ENCODE measurements at places on chromosomes 16 and 17.

GRCh38 chr16:425082-425718 is at the start of gene RAB11FIP3:
Gene RAB11FIP3, plus strand, starts transcription at chr16:425649. Its CDS starts 358 bp downstream, at chr16:426007.
- DNase-seq: peak; percentile 33

DNA sequence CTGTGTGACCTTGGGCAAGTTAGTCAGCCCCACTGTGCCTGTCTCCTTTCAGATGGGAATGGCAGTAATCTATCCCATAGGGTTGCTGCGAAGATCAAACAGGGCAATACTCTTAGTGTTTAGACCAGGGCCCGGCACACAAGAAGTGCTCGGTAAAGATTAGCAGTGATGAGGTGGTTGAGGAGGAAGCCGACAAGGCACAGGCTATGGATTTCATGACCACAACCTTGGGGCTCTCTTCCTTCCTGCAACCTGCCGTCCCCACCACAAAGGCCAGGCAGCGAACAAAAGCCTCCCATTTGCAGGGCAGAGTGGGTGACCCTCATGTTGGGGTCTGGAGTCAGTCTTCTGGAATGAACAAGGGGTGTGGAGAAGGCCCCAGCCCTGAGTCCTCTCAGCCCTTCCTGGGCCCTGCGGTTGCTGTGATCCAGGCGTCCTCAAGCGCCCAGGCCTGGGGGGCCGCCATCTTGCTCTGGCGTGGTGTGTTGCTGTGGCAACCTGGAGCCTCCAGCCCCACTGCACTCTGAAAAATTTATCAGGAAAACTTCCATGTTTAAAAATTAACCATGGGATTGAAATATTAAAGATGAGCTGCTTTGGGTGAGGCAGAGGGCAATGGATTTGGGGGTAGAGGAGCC is 9.8 kb downstream of the ADAM11 start:
- no peak for DNase-seq

DNA sequence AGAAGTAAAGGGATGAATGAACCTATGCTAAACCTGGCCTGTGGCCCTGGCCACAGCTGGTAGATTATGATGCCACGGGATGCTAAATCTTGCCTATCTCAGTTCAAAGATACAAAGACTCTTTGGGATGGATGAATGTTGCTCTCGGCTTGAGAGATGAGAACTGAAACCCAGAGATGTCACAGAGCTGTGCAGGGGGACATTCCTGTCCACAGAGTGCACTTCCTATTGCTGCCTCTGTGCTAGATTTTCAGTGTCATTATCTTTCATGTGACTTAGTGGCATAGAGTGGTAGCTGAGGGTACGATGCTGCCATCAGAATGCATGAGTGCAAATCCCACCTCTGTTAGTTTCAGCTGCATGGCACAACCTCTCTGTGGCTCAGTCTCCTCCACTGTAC is 2.3 kb upstream of the MT1M start:
- DNase-seq: no peak

GRCh38 chr16:49836668-49837067 is 19.2 kb downstream of the ZNF423 start:
- DNase-seq: no peak

DNA sequence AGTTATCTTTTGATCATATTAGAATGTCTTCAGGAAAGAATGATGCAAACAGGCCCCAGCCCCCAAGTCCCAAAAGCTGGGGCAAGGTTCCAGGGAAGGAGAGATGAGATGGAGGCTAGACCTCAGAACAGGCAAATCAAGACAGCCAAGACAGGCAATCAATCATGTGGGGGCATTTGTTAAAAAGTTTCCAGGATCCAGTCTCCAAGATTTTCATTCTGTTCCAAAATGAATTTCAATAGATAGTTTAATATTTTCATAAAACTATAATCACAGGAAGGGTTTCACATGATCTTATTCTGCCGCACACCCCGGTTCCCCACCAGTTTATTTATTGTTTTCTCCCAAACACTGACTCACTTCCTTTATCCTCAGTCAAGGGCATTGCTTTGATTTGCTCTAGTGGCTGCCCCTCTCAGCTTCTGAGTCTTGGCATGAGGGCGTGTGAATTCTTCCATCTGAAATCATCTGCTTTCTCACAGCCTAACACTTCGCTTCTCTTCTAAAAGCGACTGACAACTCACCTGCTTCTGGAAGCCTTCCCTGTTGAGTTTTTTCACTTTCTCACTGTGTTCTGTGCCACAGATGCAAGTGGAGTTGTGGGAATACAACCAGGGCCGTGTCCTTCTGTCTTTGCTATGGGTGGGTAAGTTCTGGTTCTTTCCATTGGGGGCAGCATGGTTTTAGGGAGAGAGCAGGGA is 12.2 kb upstream of the TERF2 start:
- peak; percentile 41 for DNase-seq

- DNase-seq: no peak
These were observed 180.0 kb upstream of the CACNG3 start for GRCh38 chr16:24075931-24076716.

DNA sequence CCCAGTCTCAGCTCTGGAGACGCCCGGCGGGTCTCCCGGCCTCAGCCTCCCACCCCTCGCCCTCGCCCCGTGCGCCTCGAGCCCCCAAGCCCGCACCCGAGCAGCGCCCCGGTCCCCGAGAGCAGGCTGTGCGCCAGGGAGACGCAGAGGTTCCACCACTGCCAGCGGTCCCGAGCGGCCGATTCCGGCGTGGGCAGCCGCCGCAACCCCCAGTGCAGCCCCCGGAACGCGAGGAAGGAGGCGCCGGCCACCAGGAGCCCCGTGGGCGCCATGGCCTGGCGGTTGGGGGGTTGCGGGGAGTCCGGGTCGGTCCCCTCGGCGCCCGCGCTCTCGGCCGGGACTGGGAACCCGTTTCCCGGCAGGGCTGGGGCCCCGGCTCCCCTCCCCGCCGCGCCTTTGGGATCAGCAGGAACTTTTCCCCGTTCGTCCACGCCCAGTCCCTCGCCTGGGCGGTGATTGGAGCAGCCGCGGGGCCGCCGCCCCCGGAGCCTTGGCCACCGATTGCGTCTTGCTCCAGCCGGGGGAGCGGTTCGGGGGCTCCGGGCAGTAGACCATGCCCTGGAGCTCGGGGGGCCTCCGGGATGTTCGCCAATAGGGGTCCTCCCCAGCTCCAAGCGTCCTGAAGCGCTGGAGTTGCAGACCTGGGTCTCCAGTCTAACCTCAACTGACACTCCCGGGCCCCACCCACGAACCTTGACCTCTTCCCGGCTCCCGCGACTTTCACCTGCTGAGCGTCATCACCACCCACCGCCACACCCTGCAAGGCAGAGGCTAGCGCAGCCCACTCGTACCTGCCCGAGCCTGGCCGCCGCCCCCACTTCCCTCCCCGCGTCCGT is at the start of gene TLCD2:
Gene TLCD2 (minus strand): TSS at position 407 of the 836 bp plus-strand sequence. CDS start 135 bp downstream, at position 272.
- peak; percentile 45 for DNase-seq

- DNase-seq: no peak
These were observed 868 bp downstream of the FAM20A start for GRCh38 chr17:68600067-68600930.

- no peak for DNase-seq
These were observed 487 bp downstream of the RANBP10 start for GRCh38 chr16:67805718-67806427.

DNA sequence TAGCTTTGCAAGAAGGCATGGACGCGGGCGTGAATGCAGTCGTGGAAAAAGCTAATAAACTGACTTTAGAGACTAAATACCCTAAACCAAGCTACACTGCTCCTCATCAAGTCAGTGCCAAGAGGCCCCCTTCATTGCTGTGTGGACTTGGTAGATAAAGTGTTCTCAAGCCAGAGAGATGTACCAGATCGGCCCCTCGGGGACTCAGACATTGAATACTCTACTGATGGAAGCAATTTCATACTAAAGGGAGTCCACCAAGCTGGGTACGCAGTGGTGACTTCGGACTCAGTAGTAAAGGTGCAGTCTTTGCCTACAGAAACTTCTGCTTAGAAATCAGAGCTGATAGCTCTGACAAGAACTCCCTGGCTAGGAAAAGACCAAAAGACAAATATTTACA is 8.8 kb downstream of the POLR3K start:
- no peak for DNase-seq

DNA sequence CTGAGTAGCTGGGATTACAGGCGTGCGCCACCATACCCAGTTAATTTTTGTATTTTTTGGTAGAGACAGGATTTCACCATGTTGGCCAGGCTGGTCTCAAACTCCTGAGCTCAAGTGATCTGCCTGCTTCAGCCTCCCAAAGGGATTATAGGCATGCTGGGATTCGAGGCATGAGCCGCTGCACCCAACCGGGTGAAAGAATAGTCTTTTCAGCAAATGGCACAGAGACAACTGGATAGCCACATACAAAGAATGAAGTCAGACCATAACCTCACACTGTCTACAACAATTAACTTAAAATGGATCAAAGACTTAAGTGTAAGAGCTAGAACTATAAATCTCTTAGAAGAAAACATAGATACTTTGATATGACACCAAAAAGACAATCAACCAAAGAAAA is 67.6 kb downstream of the TBC1D16 start:
- DNase-seq: no peak

GRCh38 chr16:30474074-30474452 is 1.5 kb downstream of the ITGAL start:
- no peak for DNase-seq

GRCh38 chr17:48612456-48612853 is 1.6 kb upstream of the HOXB7 start:
- no peak for DNase-seq

DNA sequence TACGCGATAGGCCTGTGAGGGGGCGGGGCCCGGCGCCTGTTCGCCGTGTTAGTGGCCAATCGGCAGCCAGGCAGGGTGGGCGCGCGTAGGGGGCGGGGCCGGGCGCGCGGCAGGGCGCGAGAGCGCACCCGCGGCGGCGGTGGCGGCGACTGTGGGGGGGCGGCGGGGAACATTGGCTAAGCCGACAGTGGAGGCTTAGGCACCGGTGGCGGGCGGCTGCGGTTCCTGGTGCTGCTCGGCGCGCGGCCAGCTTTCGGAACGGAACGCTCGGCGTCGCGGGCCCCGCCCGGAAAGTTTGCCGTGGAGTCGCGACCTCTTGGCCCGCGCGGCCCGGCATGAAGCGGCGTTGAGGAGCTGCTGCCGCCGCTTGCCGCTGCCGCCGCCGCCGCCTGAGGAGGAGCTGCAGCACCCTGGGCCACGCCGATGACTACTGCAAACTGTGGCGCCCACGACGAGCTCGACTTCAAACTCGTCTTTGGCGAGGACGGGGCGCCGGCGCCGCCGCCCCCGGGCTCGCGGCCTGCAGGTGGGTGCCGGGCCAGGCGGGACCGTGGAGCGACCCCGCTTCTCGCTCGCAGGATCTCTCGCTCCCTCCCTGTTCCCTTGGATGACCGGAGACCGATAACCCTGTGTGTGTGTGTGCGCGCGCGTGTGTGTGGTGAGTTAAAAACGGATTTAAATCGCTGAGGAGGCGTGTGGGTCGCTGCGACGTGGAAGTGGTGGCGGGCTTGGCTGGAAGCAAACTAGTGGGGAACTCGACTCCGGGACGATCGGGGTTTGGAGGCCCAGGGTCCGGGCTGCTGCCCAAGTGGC is at the start of gene NFATC3:
Gene NFATC3 (plus strand): TSS at position 112 of the 813 bp plus-strand sequence. CDS start 312 bp downstream, at position 424.
- DNase-seq: peak; percentile 93

DNA sequence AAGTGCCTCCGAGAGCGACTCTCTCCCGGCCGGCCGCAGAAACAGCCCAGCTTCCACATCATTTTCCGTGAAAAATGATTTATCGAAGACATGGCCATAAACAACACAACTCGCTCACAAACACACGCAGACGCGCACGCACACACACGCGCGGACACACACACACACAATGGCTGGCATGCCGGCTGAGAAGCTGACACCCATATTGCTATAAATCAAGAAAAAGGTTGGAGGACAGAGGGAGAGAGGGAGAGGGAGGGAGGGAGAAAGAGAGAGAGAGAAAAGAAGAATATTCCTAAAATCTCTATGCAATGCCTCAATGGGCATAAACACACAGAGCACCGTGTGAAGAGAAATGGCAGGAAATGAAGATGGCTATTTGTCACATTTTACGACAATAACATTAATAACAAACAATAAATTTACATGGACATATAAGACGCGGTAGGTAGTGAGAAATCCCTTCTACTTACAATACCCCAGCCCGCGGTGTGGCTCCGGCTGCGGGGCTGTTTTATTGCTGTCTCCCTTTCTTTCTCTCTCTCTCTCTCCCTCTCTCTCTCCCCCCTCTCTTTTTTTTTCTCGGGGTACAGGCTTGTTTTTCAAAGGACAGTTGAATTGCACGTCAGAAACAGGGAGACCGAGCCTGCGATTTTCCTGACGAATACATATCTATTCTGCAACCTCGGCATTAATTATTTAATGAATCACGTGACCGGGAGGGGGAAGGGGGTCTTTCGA is 9.5 kb downstream of the HOXB4 start:
- DNase-seq: no peak

DNA sequence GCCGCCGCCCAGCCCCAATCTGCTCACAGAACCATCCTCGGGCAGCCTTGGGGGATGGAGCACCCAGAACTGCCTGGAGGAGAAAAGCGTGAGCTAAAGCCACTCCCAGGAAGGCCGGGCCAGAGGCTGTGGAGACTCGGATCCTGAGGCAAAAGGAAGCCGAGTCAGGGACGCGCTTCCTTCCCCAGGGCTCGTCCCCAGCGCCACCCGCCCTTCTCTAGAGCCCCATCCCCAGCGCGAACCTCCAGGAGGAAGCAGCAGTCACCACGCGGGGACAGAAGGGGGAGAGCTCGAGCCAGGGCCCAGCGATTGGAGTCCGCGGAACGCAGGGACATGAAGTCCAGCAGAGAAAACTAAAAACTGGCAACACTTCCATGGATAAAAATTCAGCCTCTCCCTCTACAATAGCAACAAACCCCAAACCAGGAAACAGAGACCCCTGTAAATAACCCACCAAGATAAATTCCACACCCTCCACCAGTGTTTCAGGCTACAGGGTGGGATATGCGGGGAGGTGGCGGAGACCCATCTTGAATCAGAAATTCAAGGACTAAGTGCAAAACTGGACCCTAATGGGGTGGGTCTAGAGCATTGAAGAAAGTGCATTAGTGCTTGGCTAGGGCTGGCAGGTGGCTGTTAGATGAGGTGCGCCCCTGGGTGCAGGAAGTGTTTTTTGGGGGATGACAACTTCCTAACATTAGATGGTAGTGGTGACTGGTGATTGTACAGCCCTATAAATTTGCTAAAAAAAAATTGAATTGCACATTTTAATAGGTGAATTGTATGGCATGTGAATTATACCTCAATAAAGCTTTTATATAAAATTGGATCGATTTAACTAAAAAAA is 116.1 kb upstream of the METRNL start:
- peak; percentile 19 for DNase-seq

DNA sequence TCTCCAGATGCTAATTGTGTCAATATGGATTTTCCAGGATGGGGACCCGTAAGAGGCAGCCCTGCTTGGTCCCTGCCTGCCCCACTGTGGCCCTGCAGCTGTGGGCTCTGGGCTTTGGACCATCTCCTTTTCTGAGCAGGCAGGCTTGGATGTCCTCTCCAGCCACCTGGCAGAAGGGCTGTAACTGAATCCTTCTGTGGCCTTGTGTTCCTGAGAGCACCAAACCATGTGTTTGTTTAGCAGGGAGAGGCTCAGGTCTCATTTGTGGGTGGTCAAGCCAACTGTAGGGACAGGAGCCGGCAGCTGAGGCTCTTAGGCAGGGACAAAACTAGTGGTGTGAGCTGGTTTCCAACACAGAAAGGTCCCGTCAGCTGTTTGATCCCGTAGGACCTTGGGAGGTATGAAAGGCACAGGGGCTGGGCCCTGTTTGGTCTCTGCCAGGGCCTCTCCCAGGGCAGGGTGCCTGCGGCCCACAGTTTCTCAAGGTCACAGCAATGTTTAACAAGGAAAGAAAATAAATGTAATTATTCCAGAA is 18.5 kb downstream of the SEC14L5 start:
- DNase-seq: no peak

Data from fibroblast of skin of left biceps (primary cell).